ENCODE measurements at places on chromosomes 6 and 20.

DNA sequence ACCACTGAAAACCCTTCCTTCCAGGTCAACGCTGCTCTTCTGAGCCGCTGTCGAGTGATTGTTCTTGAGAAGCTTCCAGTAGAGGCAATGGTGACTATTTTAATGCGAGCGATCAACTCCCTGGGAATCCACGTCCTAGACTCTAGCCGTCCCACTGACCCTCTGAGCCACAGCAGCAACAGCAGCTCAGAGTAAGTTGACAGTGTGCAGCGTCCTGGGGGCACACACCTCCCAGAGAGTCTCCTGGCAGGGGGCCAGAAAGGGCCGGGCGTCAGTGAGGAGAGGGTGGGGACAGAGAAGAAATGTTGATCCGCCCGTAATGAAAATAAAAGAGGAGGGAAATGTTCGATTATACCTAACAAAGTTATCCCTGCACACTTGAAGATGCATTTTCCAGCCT lies 5.0 kb downstream of the WRNIP1 start:
- no peak for DNase-seq

DNA sequence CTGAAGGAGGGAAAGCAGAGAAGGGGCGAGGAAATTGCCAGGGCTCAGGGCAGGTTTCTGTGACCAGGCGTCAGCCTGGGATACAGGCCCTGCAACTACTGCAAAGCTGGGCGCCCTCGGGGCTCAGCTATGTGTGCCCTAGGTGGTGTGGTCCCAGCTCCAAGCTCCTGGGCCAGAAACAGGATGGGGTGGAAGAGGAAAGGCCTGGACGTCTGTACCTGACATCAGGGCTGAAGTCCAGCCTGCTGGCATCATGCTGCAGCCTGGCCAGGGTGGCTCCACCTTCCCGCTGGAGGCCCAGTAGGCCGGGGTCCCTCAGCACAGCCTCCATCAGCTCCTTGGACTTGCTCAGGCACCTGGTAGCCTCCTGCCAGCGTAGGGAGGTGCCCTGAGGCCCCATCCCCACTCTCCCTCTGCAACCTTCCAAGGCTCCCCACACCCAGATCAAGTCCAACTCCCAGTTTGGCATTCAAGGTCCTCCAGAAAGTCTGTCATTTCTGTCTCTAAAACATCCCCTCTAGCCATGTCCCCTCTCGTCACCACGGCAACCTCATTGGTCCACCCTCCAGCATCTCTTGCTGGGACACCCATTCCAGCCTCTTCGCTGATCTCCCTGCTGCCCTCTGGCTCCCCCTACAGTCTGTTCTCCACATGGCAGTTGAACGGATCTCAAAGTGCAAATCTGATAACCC lies 38.2 kb downstream of the KIAA1755 start:
- DNase-seq, result no peak

GRCh38 chr6:32890831-32891230 lies 36.8 kb downstream of the PSMB9 start:
- DNase-seq, result no peak

DNA sequence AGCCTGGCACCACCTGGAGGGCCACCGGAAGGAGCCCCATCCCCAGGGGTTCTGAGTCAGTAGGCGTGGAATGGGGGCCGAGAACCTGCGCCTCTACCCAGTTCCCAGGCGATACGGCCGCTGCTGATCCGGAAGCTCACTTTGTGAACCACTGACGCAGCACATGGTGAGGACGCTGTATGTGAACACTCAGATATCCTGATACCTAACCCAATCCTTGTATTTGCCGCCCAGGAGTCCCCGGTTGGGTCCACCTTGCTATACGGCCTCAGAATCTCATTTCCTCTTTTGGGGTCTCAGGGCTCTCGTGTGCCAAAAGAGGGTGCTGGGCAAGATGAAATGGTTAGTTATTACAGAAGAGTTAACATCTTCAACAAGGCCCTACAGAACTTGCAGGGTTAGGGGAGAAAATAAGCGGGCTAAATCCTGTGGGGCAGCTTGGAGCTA lies 604 bp upstream of the RAB5IF start:
- no peak for DNase-seq

DNA sequence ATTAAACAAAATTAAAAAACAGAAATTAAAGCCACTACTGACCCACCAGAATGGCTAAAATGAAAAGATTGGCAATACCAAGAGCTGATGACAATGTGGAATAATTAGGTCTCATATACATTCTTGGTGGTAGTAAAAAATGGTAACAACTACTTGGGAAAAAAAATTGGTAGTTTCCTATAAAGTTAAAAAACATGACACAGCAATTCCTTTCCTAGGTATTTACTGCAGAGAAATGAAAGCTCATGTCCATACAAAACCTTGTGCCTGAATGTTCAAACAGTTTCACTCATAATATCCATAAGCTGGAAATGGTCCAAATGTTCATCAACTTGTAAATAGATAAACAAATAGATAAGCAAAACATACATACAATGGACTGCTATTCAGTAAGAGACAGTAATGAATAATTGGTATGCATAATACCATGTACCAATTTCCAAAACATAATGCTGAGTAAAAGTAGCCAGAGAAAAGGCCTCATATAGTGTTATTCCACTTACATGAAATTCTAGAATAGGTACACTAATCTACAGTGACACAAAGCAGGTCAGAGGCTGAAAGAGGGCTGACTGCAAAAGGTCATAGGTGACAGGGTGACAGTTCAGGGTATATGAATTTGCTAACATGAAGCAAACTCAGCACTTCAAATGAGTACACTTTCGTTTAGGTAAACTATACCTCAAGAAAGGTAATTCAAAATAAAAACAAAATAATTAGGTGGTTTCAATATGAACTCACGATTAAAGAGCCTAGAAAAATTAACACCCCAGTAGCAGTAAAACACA lies 53.0 kb downstream of the B3GAT2 start:
- DNase-seq, result no peak

GRCh38 chr6:8110117-8110721 lies 7.9 kb upstream of the EEF1E1 start:
- DNase-seq, result no peak

DNA sequence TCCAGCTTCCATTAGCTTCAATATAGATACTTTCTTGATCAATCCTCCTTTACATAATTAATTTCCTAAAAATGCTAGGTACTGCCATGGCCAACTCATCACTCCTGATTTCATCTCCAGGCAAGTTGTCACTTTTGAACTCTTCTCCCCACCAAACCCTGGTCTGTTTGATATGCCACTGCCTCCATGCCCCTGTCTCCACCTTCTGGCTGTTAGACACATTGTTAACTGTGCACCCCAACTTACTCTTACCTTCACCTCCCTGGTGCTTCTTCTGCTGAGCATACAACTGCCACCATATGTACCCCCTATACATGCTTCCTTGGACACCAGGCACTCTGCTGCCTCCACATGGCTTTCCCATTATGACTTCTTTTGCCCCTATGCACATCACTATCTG lies 21.9 kb upstream of the AIG1 start:
- DNase-seq, result no peak

GRCh38 chr6:43723737-43724295 lies 36.2 kb upstream of the MRPS18A start:
- peak; percentile 11 for DNase-seq

DNA sequence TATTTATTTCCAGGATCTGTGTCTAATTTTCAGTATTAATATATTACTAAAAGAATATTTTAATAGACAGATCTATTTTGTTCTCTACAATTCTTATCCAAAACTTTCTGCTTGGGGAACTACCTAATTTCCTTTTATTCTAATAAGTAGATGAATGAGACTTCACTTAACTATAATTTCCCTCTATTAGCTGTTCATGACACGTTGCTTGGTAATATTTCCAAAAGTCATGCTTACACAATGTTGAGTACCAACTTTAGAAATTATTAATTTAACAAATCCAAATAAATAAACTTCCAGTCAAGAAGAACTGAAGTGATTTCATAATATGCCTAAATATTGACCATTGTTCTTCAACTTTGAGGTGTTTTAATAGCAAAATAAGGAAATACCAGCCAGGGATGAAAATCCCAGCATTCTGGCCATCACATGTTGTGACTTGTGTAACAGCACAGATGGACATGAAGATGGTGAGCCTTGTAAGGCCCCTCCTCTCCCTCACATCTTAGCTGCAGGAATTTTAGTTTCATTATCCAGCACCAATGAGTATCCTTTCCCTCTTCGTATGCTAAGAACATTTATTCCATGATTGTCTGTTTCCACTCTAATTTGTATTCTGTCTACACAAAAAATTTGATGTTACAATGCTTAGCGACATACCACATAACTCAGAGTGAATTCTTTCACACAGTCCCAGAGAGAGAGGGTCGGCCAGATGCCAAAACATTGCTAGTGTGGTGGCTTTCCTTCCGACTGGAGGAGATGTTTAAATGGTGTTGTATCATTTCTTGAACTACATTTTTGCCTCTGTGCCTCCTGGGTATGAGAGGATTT lies 137.5 kb downstream of the FOXA2 start:
- no peak for DNase-seq

DNA sequence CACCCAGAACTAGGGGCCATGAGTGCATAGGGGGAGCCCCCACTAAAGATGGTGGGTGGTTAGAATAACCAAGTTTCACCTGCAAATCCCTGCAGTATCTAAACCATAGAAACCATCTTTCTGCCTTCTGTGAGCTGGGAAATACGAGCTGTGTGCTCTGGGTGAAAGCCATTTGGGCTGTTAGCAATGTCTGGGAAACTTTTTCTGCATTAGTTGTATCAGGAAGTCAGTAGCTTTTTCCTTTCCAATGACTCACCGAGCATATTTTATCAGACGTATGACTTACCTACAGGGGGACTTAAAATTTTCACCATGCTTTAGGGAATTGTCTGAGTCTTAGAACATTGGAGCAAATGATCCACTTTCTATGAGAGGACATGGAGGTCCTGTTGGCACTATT lies 584.0 kb downstream of the QKI start:
- DNase-seq, result no peak

DNA sequence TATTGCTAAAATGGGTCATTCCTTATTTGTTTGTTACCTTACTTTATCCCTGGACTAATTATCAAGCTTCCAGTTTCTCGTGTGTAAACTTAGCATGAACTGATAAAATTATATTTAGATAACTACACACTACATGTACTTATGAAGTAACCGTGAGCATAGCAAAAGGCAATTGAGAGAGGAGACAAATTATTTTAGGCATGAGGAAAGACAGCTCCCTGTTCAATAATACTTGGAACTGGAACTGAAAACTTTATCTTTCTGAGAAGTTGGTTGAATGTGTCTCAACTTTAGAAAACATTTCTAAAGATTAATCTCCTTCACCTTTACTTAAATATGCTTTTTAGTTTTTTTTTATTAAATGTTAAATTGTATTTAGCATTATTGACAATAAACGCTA lies 11.4 kb downstream of the CRISP3 start:
- no peak for DNase-seq

GRCh38 chr6:51349857-51350256 lies 531.2 kb downstream of the TFAP2B start:
- DNase-seq, result peak; percentile 70

GRCh38 chr20:4027590-4028265 lies 12.4 kb upstream of the RNF24 start:
- DNase-seq, result no peak

- DNase-seq, result no peak
These were observed 24.4 kb downstream of the BHLHE23 start for GRCh38 chr20:62982124-62983075.

DNA sequence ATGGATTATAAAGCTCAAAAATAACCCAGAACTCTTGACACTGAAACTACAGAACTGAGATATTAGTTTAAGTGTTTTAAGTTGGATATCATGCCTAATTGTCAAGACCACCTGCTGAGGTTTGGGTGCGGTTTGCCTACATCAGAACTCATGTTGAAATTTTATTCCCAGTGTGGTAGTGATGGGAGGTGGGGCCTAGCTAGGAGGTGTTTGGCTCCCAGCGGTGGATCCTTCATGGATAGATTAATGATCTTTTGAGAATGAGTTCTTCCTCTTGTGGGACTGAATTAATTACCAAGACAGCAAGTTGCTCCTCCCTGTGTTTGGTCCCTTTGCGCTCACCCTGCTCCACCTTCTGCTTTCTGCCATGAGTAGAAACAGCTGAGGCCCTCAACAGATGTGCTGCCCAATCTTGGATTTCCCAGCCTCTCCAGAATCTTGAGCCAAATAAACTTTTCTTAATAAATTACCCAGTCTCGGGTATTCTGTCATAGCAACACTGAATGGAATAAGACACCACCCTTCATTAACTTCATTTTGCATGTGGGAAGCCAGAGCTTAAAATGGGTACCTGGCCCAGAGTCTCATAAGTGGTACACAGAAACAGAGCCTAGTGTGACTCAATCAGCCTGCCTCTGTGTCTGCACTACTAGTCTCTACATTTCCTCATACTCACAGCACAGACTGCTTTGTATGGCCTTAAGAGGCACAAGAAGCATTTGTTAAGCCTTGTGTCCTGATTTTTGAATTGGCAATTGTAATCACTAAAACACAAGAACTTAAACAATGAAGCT lies 158.4 kb downstream of the IBTK start:
- DNase-seq, result peak; percentile 9

DNA sequence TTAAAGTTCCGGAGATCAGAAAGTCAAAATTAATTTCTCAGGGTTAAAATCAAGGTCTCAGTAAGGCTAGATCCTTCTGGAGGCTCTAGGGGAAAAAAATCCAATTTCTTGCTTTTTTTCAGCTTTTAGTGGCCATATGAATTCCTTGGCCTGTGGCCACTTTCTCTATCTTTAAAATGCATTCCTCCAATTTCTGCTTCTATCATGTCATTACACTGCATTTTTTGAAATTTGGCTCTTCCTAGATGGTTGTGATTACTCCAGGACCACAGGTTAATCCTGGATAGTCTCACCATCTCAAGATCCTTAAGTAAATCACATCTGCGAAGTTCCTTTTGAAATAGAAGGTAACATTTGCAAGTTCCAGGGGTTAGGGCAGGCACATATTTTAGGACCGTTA lies 1294.9 kb upstream of the CITED2 start:
- no peak for DNase-seq

DNA sequence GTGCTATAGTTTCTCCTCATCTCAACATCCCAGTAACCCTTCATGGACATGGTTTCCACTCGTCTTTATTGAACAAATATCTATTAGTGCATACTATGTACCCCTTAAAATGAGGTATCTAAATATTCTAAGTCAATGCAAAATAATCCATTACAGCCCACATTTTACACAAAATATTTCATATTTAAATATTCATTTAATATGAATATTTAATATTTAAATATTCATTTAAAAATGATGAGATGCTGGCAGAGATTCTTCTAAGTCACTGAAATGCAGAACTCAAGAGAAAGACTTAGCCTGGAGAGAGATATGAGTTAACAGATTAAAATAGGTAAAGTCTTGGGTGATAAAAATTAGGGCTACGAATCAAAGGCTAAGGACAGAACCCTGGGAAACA lies 17.9 kb downstream of the EPB41L2 start:
- no peak for DNase-seq

Measured in globus pallidus (tissue), 1 donor.